ENCODE measurements at places on chromosomes 7 and 10. TPM values are rescaled to one million over a fixed set of nuclear protein-coding genes. Genes with fewer than 3 reads are reported as not detected.

DNA sequence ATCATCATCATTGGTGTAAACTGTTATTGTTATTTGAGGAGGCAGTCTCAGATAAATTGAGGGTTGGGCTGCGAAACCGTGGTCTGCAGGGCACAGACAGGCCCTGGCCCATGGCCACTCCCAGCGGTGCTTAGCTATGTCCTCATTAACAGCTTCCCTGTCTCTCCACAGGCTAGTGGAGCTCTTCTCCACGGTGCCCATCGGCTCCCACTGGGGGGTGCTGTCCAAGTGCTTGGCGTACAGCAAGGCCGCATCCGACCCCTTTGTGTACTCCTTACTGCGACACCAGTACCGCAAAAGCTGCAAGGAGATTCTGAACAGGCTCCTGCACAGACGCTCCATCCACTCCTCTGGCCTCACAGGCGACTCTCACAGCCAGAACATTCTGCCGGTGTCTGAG is 21.6 kb downstream of the GPR26 start:
- H3K27ac ChIP-seq = no peak overlapping the region
- no peaks in the 10 kb centered on the region for H3K4me1 ChIP-seq
- H3K36me3 ChIP-seq = no peaks in the 10 kb centered on the region
- DNase-seq = no peak

DNA sequence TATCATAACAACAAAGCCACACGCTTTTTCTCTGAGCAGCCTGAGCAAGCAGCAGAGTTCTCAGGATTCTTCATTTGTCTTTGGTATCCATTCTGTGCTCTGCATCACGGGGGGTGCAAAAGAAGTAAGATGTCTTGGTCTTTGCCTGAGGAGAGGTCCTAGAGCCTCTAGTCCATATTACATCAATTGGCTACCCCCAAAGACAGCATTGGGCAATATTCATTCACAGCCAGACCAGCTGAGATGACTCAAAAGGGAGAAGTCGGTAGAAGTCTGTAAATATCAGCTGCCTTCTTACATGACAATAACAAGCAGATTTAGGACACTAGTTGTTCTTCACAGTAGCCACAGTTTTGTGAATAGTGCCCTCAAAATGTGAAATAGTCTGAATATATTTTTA is 66.6 kb downstream of the FZD1 start:
- no peaks in the 10 kb centered on the region for H3K4me1 ChIP-seq
- no peak overlapping the region for H3K27ac ChIP-seq
- peaks cover 2% of the 10 kb centered on the region for H3K27me3 ChIP-seq
- H3K36me3 ChIP-seq = no peaks in the 10 kb centered on the region
- H3K4me3 ChIP-seq = no peak overlapping the region

- peaks cover 5% of the 10 kb centered on the region for H3K36me3 ChIP-seq
- H3K4me1 ChIP-seq = peaks cover 9% of the 10 kb centered on the region
- DNase-seq = no peak
These were observed 52.0 kb downstream of the KIF5B start for GRCh38 chr10:32004161-32004591.

The TBX20 gene
- total RNA-seq = not detected

The CUZD1 gene
- 1.5 TPM for total RNA-seq

- no peak overlapping the region for H3K27ac ChIP-seq
- peaks cover 31% of the 10 kb centered on the region for H3K4me1 ChIP-seq
- H3K4me3 ChIP-seq = no peak overlapping the region
- no peaks in the 10 kb centered on the region for H3K36me3 ChIP-seq
- no peak for DNase-seq
- peaks cover 11% of the 10 kb centered on the region for H3K27me3 ChIP-seq
These were observed 185.7 kb downstream of the STK31 start for GRCh38 chr7:23895666-23896096.

The ZNF503 gene
- total RNA-seq = 0.25 TPM

GRCh38 chr7:4202154-4202736 is 479.9 kb upstream of the FOXK1 start:
- no peaks in the 10 kb centered on the region for H3K27me3 ChIP-seq
- H3K4me3 ChIP-seq = no peak overlapping the region
- no peak overlapping the region for H3K27ac ChIP-seq
- peaks cover 2% of the 10 kb centered on the region for H3K4me1 ChIP-seq

The INA gene
- total RNA-seq = 0.25 TPM

The SLC18A2 gene
- 0.14 TPM for total RNA-seq

The SCART1 gene
- 2.8 TPM for total RNA-seq

The SLC39A12 gene
- total RNA-seq = not detected

DNA sequence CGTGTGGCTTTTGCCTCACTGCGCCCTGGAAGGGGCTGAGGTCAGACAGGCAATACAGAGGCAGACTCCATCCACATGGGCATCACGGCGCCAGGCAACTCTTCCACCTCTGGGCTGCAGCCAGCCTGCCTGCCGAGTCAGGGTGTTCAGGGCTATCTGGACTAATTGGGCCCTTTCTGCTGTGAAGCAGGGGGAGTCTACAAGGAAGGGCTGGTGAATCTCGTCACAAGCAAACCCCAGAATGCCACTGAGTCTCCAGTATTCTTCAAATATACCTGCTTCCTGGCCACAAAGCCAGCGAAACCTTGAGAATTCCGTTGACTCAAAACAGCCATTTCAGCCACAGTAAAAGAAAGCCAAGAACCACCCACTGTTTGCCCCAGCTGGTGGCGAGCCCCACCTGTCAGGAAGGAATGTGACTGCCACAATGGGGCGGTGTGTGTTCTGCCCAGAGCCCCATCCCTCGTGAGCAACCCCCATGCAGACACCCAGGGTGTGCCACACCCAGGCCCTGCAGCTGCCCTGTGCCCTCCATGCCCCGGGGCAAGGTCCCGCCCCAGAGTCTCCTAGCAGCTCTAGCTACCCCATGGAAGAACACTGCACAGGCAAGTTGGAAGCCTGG is 117.3 kb downstream of the FAM53B start:
- no peak overlapping the region for H3K4me3 ChIP-seq
- H3K36me3 ChIP-seq = no peaks in the 10 kb centered on the region
- H3K4me1 ChIP-seq = peaks cover 33% of the 10 kb centered on the region
- no peaks in the 10 kb centered on the region for H3K27me3 ChIP-seq

DNA sequence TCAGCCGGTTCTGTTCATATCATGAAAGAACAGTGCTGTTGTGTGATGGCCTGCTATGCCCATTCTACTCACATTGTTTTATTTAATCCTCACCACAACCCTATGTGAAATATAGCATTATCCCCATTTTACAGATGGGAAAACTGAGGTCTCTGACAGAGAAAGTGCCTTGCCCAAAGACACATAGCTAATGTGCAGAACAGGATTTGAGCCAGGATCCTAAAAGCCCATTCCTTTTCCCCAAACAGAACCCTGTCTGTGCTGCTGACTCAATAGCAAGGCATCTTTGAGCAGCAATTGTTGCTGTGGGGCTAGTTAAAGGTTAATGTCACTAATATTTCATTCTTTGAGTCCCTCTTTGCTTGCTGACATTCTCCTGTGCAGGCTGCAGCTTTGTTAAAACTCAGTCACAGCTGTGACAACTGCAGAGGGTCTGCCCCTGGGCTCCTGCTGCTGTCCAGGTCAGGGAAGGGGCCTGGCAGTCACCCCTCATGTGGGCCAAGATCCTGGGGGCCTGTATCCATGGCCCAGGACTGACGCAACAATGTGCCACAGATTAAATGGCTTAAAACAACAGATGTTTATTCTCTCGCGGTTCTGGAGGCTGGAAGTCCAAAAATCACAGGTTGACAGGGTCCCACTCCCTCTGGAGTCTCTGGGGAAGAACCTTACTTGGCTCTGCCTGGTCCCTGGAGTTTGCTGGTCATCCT is 40.4 kb downstream of the AFAP1L2 start:
- no peaks in the 10 kb centered on the region for H3K4me1 ChIP-seq
- peaks cover 11% of the 10 kb centered on the region for H3K27me3 ChIP-seq
- no peak for DNase-seq
- H3K27ac ChIP-seq = no peak overlapping the region
- H3K36me3 ChIP-seq = no peaks in the 10 kb centered on the region

DNA sequence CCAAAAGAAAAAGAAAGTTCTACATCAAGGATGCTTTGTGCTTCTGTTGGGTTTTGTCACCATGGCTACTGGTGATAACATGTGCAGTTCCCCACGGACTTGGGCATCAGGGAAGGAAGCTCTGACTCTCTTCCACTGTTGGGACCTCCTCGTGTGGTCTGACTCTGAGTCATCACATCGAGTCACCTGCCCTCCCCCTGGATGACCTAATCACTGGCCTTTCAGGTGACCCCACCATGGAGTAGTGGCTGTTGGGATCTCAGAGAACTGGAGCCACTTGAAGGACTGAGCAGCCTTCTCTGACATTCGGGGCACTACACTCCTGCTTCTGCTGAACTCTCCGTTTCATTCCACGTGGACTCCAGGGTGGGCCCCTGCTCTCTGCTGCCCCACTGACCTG is 60.8 kb upstream of the DOCK1 start:
- H3K27ac ChIP-seq = no peak overlapping the region
- H3K4me3 ChIP-seq = no peak overlapping the region
- no peaks in the 10 kb centered on the region for H3K36me3 ChIP-seq
- no peak for DNase-seq
- H3K27me3 ChIP-seq = no peaks in the 10 kb centered on the region

The TNRC18 gene
- 44.2 TPM for total RNA-seq

The CAV1 gene
- total RNA-seq = 0.18 TPM

GRCh38 chr7:42753811-42754363 is 158.0 kb downstream of the C7orf25 start:
- H3K27ac ChIP-seq = no peak overlapping the region
- no peaks in the 10 kb centered on the region for H3K36me3 ChIP-seq
- H3K27me3 ChIP-seq = peaks cover 7% of the 10 kb centered on the region
- H3K4me1 ChIP-seq = no peaks in the 10 kb centered on the region
- H3K4me3 ChIP-seq = no peak overlapping the region

The PLXNA4 gene
- 0.70 TPM for total RNA-seq

DNA sequence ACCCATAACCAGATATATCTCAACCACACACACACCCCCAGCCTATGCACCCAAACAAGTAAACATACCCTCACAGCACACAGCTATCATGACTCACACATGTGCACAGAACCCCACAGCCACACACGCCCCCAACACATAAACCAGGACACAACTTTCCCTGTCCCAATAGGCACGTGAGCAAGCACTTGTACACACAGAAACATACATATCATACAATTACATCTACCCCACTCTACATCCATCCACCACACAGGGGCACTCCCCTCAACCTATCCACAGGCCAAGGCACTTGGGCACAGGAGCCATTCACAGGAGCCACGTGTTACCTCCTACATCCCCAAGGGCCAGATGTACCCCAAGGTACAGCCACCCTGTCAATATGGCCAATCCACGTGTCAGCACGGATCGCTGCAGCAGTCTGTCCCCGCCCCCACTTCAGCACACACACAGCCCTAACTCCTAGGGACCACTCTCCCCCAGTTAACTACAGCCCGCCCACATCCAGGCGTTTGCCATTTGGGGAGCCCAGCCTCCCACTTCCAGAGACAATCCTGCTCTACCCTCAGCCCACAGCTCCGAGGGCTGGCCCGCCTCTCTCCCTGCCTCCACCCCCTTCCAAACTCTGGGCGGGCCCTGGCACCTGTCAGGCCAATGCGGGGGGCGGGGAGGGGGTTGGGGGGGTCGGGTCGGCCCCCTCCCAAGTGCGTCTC is 163.5 kb downstream of the SH3PXD2A start:
- H3K4me1 ChIP-seq = peaks cover 24% of the 10 kb centered on the region
- H3K27me3 ChIP-seq = peaks cover 4% of the 10 kb centered on the region
- peak overlapping the region; percentile 64 for H3K4me3 ChIP-seq
- DNase-seq = peak; percentile 34
- peak overlapping the region; percentile 36 for H3K27ac ChIP-seq

- no peak overlapping the region for H3K4me3 ChIP-seq
- H3K27me3 ChIP-seq = peaks cover 1% of the 10 kb centered on the region
- DNase-seq = no peak
These were observed 230.6 kb downstream of the BMPER start for GRCh38 chr7:34135924-34136323.

DNA sequence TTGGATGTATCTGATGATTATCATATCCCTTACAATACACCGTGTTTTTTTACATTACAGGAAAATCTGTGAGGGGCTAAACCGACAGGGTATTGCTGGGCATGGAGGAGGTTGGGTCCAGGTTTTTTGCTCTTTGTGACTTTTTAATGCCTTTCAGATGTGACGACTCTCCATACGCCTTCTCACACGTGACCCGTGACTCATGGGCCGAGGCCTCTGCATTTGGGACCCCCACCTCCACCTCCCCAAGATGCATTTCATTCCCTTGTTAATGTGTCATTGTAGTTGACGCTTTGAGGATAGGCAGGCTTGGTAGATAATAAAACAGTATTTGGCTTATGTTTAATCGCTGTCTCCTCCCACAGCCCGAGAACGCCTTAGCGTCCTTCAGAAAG is 95.3 kb downstream of the CUX1 start:
- no peak overlapping the region for H3K4me3 ChIP-seq
- peaks cover 5% of the 10 kb centered on the region for H3K4me1 ChIP-seq
- DNase-seq = no peak

GRCh38 chr7:1749864-1750466 is 79.9 kb downstream of the ELFN1 start:
- peaks cover 17% of the 10 kb centered on the region for H3K4me1 ChIP-seq
- H3K36me3 ChIP-seq = no peaks in the 10 kb centered on the region
- H3K4me3 ChIP-seq = no peak overlapping the region
- H3K27me3 ChIP-seq = no peaks in the 10 kb centered on the region

The ZP3 gene
- total RNA-seq = 13.4 TPM

The CHST15 gene
- 0.36 TPM for total RNA-seq

The GBX1 gene
- total RNA-seq = not detected

DNA sequence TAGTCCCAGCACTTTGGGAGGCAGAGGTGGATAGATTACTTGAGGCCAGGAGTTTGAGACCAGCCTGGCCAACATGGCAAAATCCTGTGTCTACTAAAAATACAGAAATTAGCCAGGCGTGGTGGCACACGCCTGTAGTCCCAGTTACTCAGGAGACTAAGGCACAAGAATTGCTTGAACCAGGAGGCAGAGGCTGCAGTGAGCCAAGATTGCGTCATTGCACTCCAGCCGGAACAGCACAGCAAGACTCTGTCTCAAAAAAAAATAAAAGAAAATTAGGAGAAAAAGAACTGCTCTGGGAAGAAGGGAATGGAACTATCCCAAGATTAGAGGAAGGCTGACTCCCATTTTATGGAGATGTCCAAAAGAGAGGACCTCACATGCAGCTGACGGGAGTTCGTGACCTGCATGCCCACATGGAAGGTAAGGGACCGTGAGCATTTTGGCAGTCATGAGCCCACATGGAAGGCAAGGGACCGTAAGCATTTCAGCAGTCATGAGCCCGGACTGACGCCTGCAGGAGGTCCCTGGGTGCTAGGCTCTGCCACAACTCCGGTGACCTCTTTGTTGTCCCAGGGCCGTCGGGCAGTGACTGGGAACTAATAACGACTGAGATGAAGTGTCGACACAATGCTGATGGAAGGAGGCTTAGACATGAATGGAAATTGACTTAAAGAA is 18.6 kb upstream of the GTPBP4 start:
- H3K36me3 ChIP-seq = no peaks in the 10 kb centered on the region
- H3K27me3 ChIP-seq = peaks cover 10% of the 10 kb centered on the region
- no peak overlapping the region for H3K27ac ChIP-seq
- no peak for DNase-seq
- no peak overlapping the region for H3K4me3 ChIP-seq
